Stimulated activated CD4-positive, alpha-beta T cell treated with anti-CD3 and anti-CD28 coated beads, Interleukin-1b, Interleukin-23, amount 100 ng/mL, for 1 hour (primary cell): ENCODE measurements at places on chromosomes 7 and 10.

- no peak for DNase-seq
Measured at GRCh38 chr7:55326081-55326835, 38.9 kb upstream of the LANCL2 start.

GRCh38 chr7:4631380-4632179, 50.5 kb upstream of the FOXK1 start:
- DNase-seq: no peak

DNA sequence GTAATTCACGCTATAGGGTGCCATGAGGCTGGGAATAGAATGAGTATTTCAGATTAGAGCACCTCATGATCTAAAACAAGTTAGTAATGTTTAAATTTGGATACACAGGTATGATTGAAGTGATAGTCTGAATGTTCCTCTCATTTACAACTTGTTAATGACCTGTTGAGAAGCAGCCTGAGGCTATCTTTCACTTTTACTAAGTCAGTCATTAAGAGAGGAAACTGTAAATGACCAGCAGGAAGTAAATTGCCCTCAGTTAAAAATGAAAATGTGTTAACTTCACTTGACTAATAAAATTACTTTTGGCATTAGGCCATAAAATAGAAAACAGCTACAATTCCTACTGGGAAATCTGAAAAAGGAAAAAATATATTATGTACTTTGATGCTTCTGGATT, 1042.0 kb downstream of the DNAJB9 start:
- DNase-seq: no peak

- no peak for DNase-seq
Measured at GRCh38 chr10:113997428-113997827, 46.2 kb upstream of the ADRB1 start.

DNA sequence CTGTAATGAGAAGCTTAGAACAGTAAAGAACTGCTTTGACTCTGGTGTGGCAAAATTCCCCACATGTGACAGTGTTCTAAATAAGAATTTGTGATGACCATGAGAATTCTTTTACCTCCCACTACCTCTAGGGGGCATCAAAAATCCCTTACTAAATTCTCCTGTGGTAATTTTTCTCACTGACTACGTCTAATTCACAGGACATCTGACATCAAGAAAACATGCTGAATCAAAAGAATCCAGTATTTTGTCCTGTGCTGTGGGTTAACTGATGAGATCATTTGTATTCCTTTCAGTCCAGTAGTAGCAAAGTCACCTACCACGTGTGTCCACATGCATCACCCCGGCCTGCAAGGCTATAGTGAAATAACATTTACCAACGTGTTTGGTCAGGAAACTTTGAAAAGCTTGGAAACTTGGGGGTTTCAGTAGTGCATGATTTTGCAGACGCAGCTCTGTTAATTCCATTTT, 103.8 kb downstream of the ATE1 start:
- no peak for DNase-seq

DNA sequence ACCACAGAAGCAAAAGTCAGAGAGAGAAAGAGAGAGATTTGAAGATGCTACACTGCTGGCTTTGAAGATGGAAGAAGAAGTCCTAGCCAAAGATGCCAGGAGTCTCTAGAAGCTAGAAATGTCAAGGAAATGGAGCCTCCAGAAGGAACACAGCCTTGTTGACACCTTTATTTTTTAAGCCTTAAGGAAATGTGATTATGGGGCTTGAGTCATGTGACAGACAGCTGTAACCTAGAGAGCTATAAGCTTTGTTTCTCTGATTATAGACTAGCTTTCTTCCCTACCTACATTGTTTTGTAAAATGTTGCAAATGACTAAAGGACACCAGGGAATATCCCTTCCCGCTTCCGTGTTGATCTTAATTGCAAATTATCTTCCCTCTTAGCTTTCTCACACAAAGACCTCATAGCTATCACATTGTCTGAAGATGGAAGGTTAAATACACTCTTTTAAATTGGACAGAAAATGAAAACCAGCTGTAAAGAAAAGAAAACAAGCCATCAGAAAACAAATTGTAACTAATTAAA, 199.9 kb downstream of the ARHGAP12 start:
- no peak for DNase-seq

GRCh38 chr10:90930971-90931871, 10.3 kb upstream of the ANKRD1 start:
- no peak for DNase-seq

DNA sequence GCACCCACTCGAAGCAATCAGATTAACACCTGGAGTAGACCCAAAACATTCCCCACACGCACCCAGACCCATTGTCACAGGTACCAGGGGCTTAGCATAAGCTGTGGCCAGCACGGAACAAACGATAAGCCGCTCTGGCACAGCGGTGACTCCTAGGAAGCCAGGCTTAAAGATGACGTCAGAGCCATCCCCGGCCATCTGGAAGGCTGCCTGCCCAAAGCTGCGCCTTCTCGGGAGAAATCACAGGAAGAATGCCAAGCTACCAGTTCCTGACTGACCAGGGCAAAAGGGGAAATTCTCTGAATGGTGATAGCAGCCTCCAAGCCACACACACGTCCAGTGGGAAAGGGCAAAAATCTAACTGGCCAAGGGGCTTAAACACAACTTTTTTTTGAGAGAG, 13.0 kb upstream of the WIPI2 start:
- no peak for DNase-seq

GRCh38 chr10:123011987-123012386, 3.2 kb downstream of the ACADSB start:
- no peak for DNase-seq
